Spinal cord (tissue), 10 donors: ENCODE measurements at places on chromosomes 6 and 20.

- DNase-seq: no peak
Measured at GRCh38 chr6:10144772-10145171, 270.1 kb downstream of the TFAP2A start.

- no peak for DNase-seq
Measured at GRCh38 chr6:129593233-129593564, 116.8 kb downstream of the ARHGAP18 start.

DNA sequence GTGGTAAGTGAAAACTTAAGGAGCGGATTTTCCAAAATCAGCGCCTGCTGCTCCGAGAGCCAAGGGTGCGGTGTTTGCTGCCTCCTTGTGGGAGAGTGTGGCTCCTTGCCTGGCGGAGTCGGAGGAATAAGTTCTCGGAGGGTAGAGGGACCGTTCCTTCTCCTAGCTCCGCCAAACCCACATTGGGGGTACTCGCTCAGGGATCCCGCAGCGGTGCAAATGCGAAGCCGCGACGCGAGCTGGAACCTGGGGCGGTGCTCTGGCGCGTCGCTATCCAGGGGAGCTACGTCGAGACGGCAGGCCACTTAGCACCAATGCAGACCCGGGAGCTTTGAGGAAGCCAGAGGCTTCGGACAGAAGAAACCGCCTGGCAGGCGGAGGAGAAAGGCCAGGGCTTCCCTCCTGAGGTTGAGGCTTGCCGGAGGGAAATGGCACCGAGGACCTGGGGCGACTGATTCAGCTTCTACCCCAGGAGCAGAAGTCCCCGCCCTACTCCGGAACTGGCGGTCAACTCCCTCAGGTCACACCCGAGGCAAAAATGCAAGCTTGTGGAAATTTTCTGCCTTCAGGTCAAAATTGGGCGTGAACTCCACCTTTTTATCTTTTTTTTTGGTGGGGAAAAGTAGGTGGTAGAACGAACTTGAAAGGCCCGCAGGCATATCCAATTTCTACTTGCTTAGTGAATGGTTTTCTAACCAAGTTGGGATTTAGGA is 5.7 kb upstream of the DDX43 start:
- DNase-seq: peak; percentile 21

- DNase-seq: no peak
Measured at GRCh38 chr6:85240787-85241385, 209.0 kb upstream of the NT5E start.
